ENCODE measurements at places on chromosomes 3 and 15.

DNA sequence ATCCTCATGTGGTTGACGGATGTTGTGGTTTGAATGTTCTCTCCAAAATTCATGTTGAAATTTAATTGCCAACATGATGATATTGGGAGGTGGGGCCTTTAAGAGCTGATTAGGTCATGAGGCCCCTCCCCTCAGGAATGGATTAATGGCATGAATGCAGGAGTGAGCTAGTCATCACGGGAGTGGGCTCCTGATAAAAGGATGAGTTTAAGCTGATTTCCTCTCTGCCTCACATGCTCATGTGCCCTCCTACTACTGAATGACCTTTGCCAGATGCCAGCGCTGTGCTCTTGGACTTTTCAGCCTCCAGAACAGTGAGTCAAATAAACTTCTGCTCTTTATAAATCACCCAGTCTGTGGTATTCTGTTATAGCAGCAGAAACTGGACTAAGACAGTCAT, 111.2 kb downstream of the MYO5A start:
- DNase-seq, result peak; percentile 36

- no peak for DNase-seq
These were observed 170.2 kb downstream of the SUCNR1 start for GRCh38 chr3:152043620-152044019.

GRCh38 chr3:99967796-99968195, 146.5 kb downstream of the FILIP1L start:
- no peak for DNase-seq

DNA sequence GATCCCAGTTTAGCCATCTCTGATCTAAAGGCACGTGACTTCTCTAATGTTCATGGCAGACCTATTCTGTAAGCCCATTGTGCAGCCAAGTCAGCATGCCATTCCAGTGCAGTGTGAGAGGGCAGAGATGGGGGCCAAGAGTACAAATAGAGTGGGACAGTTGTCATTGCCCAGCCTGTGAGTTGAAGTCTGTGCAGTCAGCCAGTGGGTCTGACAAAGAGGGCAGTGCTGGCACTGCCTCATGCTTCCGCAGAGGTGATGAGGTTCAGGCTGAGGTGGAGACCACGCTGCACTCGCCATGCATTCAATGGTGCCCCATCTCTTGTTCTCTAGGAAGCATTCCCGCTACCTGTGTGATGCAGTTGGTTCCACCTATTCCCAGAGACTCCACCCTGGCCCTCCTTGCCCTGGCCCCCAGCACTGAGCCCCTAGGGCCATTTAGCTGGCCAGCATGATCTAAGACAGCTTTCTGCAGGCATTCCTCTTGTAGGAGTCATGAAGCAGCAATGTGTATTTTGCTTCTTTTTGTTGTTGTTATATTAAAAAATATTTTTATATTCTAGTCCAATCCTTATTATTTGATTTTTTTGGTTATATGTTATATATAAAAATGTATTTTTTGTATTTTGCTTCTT, 3.7 kb downstream of the MRAS start:
- DNase-seq, result peak; percentile 23

GRCh38 chr3:149628957-149629670, 28.7 kb downstream of the WWTR1 start:
- DNase-seq, result no peak

GRCh38 chr15:94383706-94384105, 152.3 kb downstream of the MCTP2 start:
- no peak for DNase-seq

- DNase-seq, result no peak
These were observed 59.4 kb upstream of the VGLL4 start for GRCh38 chr3:11703146-11703545.

- DNase-seq, result no peak
These were observed 99.5 kb downstream of the APBA2 start for GRCh38 chr15:28985316-28985645.

DNA sequence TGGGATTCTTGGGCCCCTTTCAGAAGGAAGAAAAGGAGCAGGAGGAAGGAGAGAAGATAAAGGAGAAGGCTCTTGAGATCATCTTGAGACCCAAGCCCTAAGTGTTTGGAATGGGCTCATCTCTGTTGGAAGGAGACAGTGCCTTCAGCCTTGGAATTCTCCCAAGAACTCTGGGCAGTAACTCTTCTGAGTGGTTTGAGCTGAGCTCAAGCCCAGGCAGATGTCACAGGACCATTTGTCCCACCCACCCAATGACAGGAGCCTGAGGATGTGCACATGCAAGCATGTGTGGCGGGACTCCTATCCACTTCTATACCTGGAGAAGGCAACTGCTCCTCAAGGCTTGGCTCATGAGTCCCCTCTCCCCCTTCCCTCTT, 14.6 kb upstream of the TMEM40 start:
- DNase-seq, result no peak

- peak; percentile 46 for DNase-seq
These were observed 172.5 kb upstream of the GADL1 start for GRCh38 chr3:31067004-31067403.

- no peak for DNase-seq
These were observed 9.1 kb downstream of the NCEH1 start for GRCh38 chr3:172701751-172702150.

GRCh38 chr15:36271048-36271447, 308.4 kb upstream of the CDIN1 start:
- DNase-seq, result peak; percentile 59

DNA sequence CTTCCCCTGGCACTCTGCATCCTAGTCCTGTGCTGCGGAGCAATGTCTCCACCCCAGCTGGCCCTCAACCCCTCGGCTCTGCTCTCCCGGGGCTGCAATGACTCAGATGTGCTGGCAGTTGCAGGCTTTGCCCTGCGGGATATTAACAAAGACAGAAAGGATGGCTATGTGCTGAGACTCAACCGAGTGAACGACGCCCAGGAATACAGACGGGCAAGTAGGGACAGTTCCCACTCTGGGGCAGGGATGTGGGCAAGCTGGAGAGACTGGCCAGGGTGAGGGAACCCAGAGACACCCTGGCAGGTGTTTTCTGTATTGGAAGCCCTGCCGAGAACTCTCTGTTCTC, 247 bp downstream of the FETUB start:
- peak; percentile 51 for DNase-seq

GRCh38 chr3:195001261-195001660, 269.7 kb downstream of the XXYLT1 start:
- DNase-seq, result no peak

DNA sequence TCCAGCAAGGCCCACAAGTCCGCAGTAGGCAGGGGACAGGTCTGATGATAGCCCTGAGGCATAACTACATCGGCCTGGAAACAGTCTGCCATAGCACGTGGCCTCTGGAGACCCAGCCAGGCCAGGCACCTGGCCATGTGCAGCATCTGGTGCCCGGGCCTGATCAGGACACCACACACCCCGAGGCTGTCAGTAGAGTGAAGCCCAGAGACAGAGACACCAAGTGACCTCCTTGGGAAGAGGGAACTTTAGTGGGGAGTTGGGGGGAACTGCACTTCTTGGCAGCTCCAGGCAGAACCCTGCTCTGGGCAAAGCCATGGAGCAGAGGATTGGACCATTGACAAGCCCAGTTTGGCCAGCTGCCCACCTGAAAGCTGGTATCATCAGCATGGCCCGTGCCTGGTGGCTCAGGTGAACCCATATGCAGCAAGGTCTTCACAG, 1.2 kb downstream of the SHISA5 start:
- DNase-seq, result peak; percentile 39

DNA sequence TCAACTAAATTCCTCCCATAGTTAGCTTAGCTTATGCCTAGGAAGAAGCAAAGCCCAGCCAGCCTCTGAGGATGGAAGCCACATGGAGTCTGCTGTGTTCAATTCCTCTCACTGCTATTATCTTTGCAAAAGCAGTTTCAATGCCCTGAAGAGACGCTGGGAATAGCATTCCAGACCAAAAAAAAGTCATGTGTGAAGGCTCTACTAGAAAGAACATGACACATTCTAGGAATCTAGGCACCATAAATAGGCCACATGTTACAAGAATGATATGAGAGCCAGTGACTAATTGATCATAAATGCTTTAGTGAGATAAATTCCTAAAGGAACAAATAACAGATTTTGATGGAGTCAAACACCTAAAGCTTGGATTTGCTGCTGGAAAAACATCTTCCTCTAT, 800.8 kb downstream of the TUSC7 start:
- DNase-seq, result no peak

DNA sequence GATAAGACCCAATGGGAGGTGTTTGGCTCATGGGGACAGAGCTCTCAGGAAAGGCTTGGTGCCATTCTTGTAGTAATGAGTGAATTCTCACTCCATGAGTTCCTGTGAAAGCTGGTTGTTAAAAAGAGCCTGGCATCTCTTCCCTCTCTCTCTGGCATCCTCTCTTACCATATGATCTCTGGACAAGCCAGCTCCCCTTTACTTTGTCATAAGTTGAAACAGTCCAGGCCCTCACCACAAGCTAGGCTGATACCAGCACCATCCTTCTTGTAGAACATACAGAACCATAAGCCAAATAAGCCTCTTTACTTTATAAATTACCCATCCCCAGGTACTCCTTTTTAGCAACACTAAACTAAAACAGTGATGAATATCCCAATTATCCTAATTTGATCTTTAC, 166.9 kb upstream of the TMC3 start:
- DNase-seq, result no peak

- no peak for DNase-seq
These were observed 1.3 kb downstream of the INKA1 start for GRCh38 chr3:49804141-49805041.

DNA sequence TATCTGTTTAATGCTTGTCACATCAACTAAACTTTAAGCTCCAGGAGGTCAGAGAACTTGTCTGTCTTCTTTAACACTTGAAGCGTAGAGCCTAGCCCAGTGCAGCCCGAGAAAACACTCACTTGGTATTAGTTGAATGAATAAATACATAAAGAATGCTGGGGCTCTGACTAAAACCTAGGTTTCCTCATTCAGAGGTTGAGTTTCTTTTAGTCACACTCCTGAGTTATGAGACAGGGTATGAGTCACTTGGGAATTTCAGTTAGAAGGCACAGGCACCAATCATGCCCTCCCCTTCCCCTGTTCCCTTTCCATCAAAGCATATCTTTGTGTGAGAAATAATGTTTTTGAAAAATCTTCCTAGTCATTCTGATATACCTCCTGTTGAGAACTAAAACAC, 589.8 kb upstream of the DPPA4 start:
- no peak for DNase-seq

GRCh38 chr3:33438284-33438668, 1.9 kb downstream of the UBP1 start:
- DNase-seq, result no peak

DNA sequence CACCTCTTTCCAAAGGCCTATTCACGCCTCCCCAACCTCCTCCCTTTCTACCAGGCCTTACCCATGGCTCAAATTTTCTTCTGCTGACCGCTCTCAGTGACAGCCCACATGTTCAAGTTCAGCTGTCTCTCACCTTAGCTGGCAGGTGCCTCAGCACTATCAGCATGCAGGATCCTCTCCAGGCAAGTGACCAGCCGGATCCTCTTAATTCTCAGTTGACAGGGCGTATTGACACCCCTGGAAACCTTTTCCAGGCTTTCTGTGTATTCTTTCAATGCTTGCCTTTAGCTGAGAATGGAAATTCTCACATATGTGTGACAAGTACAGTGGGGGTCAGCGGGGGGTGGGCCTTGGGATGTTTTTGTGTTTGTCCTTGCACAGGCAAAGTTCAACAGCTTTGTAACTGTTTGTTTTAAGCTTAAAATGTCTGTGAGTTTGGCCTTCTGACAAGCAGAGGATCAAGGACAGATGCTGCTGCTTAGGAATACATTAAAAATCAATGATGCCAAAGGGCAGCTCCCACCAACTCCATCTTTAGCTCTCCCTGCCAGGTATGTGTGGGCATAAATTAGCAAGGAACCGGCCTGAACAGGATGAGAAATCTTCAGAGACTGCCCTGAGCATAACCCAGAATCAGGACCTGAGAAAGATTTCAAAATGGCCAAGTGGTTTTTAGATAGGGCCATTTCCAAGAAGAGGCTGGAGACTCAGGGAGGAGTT, 17.4 kb upstream of the BDH1 start:
- DNase-seq, result no peak

DNA sequence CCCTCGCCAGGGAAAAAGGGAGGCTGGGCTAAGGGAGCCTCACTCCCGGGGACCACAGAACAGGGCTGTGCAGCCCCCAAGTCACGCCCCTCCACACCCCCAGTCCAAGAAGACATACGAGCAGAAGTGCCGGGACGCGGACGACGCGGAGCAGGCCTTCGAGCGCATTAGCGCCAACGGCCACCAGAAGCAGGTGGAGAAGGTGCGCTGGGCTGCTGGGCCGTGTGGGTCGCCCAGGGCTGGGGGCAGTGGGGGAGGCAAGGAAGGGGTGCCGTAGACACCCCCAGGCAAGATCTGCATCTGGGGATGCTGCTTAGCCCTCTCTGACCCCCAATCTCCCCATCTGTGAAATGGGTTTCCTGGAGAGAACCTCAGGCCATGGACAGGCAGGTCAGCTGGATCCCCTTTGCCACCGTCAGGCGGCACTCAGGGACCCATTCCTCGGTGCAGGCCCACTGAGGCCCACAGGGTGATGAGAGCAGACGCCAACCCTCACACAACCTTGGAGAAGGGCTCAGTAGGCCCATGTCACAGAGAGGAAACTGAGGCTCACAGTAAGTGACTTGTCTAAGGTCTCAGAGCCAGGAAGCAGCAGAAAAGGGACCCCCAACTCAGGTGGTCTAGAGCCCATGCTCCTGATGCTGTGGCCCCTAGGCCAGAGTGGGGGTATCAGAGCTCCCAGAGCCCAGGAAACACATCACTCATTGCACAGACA, 33.7 kb downstream of the PSTPIP1 start:
- no peak for DNase-seq

DNA sequence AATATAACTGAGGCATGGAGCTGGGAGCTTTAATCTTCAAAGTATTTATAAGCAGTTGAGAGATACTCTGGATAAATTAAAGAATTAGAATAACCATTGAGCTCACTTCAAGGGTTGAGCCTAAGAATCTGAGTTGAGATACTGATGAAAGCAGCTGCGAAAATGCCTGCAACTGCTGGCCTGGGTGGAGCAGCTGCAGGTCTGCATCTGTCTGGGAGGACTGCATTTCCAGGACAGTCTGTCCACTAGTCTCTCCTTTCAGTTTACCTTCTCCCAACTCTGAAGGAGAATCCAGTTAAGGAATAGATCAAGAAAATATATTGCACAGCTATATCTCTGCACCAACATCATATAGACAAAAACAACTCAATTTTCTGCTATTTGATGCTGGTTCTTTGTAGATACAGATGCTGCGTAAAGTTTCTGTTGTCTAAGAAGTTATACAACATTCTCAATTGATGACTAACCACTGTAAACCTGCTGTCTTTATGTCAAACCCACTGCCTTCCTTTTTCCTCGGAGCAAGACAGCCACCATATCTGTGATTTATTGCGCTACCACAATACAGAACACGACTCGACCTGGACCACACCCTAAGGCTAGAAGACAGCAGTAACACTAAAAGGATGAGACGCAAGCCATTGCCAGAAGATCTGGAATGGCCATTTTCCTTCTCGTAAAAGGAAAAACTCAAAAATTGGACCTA, 245.1 kb downstream of the MAGI1 start:
- DNase-seq, result peak; percentile 56

All from ELF-1 (cell line).